ENCODE measurements at places on chromosomes 13 and 19. TPM values are rescaled to one million over a fixed set of nuclear protein-coding genes. Genes with fewer than 3 reads are reported as not detected.

DNA sequence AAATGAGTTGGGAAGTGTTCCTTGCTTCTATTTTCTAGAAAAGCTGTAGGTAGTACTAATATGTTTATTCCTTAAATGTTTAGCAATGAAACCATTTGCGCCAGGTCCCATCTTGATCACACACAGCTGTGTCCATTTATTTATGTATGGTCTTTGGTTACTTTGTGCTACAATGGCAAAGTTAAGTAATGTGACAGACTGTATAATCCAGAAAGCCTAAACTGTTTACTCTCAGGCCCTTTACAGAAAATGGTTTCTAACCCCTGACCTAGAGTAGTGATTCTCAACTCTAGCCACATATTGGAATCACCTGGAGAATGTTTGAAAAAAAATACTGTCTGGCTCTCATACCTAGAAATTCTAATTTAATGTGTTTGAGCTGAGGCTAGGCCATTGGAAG lies 21.3 kb downstream of the SLC46A3 start:
- no peaks in the 10 kb centered on the region for H3K27me3 ChIP-seq
- peaks cover 30% of the 10 kb centered on the region for H3K36me3 ChIP-seq
- H3K4me3 ChIP-seq, result no peak overlapping the region
- H3K27ac ChIP-seq, result no peak overlapping the region

DNA sequence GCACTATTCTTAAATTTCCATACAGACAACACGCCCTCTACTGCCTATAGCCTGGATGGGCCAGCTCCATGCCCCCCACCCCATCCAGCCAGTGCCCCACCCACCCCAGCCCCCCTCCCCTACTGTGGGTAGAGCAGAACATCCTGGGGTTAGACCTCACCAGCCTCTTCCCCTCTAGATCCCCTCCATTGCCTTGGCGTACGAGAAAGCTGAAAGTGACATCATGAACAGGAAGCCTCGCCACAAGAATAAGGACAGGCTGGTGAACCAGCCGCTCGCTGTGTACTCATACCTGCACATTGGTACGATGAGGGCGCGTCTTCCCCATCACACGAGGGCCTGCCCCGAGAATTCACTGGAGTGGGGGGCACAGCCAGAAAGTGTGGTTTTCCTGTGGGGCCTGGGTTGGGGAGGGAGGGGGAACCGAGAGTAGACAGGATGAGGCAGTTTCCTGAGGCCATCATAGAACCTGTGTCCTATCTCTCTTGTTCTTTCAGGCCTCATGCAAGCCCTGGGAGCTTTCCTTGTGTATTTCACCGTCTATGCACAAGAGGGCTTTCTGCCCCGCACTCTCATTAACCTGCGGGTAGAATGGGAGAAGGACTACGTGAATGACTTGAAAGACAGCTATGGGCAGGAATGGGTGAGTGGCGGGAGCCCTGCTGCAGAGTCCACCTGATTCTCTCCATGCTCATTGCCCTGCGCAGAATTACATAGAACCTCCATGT lies 29.1 kb downstream of the ATP12A start:
- H3K27me3 ChIP-seq, result peaks cover 1% of the 10 kb centered on the region
- no peak for DNase-seq
- no peak overlapping the region for H3K4me3 ChIP-seq
- H3K27ac ChIP-seq, result no peak overlapping the region
- no peaks in the 10 kb centered on the region for H3K36me3 ChIP-seq
- no peaks in the 10 kb centered on the region for H3K4me1 ChIP-seq

DNA sequence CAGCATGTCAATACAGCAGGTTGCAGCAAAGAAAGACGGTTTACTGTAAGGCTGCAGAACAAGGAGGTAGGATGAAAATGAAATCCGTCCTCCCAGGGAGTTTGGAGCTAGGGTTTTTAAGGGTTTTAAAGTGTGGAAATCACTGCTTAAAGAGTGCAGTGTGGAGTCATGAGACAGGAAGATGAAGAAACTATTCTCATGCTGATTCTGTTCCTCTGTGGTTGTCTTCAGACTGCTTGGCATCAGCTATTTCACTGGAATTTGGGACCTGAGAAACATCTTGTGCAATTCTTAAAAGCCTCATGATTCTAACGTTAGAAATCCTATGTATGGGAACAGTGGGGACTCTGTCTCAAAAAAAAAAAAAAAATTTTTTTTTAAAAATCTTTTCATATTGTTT lies 11.4 kb downstream of the ZNF331 start:
- H3K36me3 ChIP-seq, result peaks cover 9% of the 10 kb centered on the region
- no peak overlapping the region for H3K27ac ChIP-seq
- no peaks in the 10 kb centered on the region for H3K27me3 ChIP-seq
- no peak for DNase-seq

DNA sequence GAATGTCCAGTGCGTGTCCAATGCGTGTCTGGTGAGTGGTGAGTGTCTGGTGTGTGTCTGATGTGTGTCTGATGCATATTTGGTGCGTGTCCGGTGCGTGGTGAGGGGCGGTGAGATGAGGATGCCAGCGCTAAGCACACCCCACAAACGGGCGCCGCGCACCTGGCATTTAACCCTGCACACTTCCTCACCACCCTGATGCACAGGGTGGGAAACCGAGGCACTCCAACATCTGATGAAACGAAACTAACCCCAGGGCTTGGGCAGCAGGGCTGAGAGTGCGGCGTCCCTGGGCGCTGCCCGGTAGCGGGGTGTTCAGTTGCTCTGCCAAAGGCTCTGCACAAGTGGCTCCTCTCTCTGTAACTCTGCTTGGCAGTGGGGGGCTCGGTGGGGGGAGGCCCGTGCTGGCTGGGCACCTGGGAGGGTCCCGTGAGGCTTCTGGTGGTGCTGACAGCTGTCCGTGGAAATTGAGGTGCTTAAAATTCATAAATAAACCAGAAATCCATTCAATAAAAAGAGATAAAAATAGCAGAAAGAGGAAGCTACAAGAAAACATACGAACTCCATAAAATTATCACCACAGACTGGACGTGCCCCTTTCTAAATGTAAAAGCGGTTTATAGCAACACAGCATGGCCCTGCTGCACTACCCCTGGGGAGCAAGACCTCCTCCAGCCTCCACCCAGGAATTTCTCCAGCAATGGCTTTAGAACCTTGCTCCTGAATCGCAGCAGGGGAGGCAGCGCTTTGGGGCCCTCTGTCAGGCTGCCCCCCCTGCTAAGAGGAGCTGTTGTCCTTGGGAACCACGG lies 76.0 kb downstream of the RASA3 start:
- H3K36me3 ChIP-seq, result peaks cover 9% of the 10 kb centered on the region
- H3K27ac ChIP-seq, result no peak overlapping the region
- H3K4me1 ChIP-seq, result peaks cover 22% of the 10 kb centered on the region
- H3K4me3 ChIP-seq, result no peak overlapping the region
- no peak for DNase-seq

DNA sequence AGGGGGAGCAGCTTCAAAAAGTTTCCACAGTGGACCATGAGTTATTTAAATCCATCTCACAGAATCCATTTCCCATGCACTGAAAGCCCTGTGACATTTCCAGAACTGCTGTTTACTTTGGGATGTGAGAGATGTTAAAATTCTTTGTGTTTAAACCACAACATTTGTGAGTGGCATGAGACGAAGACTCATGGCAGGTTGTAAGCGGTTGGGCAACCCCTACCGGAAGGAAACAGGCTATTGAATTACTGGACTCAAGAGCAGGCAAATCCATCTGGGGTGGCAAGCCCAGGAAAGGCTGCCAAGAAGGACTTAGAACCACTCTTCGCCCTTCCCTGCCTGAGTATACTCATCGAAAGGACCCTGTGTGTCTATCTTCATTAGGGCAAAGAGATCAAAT lies 22.3 kb upstream of the CLDN10 start:
- no peak for DNase-seq
- H3K36me3 ChIP-seq, result no peaks in the 10 kb centered on the region
- no peak overlapping the region for H3K4me3 ChIP-seq
- H3K27ac ChIP-seq, result no peak overlapping the region
- H3K4me1 ChIP-seq, result peaks cover 4% of the 10 kb centered on the region

DNA sequence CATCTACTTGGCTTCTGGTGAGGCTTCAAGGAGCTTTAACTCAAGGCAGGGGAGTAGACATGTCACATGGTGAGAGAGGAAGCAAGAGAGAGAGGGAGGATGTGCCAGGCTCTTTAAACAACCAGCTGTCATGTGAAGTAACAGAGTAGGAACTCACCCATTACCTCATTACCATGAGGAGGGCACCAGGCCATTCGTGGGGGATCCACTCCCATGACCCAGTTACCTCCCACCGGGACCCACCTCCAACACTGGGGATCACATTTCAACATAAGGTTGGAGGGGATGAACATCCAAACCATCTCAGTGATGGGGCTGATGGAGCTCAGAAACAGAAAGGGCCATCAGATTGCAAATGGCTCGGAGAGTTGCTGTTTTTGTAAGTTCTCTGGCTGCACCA lies 12.9 kb downstream of the VSTM2B start:
- no peaks in the 10 kb centered on the region for H3K36me3 ChIP-seq
- H3K27ac ChIP-seq, result no peak overlapping the region
- H3K4me3 ChIP-seq, result no peak overlapping the region
- H3K4me1 ChIP-seq, result no peaks in the 10 kb centered on the region
- no peak for DNase-seq

GRCh38 chr19:38649305-38650171 lies 2.1 kb downstream of the ACTN4 start:
- peaks cover 4% of the 10 kb centered on the region for H3K36me3 ChIP-seq
- no peaks in the 10 kb centered on the region for H3K27me3 ChIP-seq
- DNase-seq, result no peak
- H3K4me3 ChIP-seq, result peak overlapping the region; percentile 98
- H3K4me1 ChIP-seq, result peaks cover 63% of the 10 kb centered on the region

DNA sequence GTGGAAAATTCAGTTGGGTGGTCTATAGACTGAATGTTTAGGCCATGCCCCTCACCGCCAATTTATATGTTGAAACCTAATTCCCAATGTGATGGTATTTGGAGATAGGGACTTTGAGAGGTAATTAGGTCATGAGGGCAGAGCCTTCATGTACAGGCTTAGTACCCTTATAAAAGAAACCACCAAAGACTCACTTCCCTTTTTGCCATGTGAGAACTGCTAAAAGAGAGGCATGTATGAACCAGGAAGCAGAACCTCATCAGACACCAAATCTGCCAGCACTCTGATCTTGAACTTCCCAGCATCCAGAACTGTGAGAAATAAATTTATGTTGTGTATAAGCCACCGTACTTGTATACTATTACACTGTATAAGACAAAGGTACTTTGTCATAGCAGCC lies 40.6 kb downstream of the UQCRFS1 start:
- H3K27me3 ChIP-seq, result no peaks in the 10 kb centered on the region
- H3K36me3 ChIP-seq, result no peaks in the 10 kb centered on the region
- DNase-seq, result no peak
- no peaks in the 10 kb centered on the region for H3K4me1 ChIP-seq
- H3K27ac ChIP-seq, result no peak overlapping the region

- H3K27me3 ChIP-seq, result no peaks in the 10 kb centered on the region
- H3K27ac ChIP-seq, result peak overlapping the region; percentile 54
- H3K4me3 ChIP-seq, result no peak overlapping the region
- no peaks in the 10 kb centered on the region for H3K36me3 ChIP-seq
- H3K4me1 ChIP-seq, result peaks cover 13% of the 10 kb centered on the region
Measured at GRCh38 chr19:56133858-56134653, 7.0 kb upstream of the ZNF444 start.

GRCh38 chr13:60924856-60925255 lies 490.8 kb downstream of the PCDH20 start:
- DNase-seq, result no peak
- no peaks in the 10 kb centered on the region for H3K36me3 ChIP-seq
- H3K27ac ChIP-seq, result no peak overlapping the region
- H3K4me3 ChIP-seq, result no peak overlapping the region
- peaks cover 8% of the 10 kb centered on the region for H3K27me3 ChIP-seq

The ZNF98 gene
- not detected for total RNA-seq

The PGLYRP2 gene
- not detected for total RNA-seq

The RAB20 gene
- 11.7 TPM for total RNA-seq

The FFAR2 gene
- not detected for total RNA-seq
